ENCODE measurements at places on chromosomes 4 and X. TPM values are rescaled to one million over a fixed set of nuclear protein-coding genes. Genes with fewer than 3 reads are reported as not detected.

RAI2 gene
- total RNA-seq = not detected

AIFM1 gene
- 41.8 TPM for total RNA-seq

MAGEB17 gene
- total RNA-seq = not detected

TLR10 gene
- total RNA-seq = 0.53 TPM

DRP2 gene
- 0.78 TPM for total RNA-seq

VSIG4 gene
- not detected for total RNA-seq

TMEM271 gene
- total RNA-seq = not detected

ODAM gene
- total RNA-seq = not detected

MAP7D2 gene
- total RNA-seq = 0.50 TPM

SPATA18 gene
- total RNA-seq = 0.48 TPM

GRIA3 gene
- total RNA-seq = not detected

PNMA6F gene
- total RNA-seq = not detected

BEX4 gene
- total RNA-seq = 10.5 TPM

INTU gene
- not detected for total RNA-seq

Data from activated CD4-positive, alpha-beta memory T cell treated with anti-CD3 and anti-CD28 coated beads, Interleukin-2, amount 10 ng/mL, durations not matched to agents 7 days and 5 days (primary cell).